T-helper 2 cell treated with Interferon-gamma antibody and Interleukin-4, amounts not matched to agents 5 μg/mL and 100 μg/mL, for 36 hours (primary cell): ENCODE measurements at places on chromosomes 12 and 14.

DNA sequence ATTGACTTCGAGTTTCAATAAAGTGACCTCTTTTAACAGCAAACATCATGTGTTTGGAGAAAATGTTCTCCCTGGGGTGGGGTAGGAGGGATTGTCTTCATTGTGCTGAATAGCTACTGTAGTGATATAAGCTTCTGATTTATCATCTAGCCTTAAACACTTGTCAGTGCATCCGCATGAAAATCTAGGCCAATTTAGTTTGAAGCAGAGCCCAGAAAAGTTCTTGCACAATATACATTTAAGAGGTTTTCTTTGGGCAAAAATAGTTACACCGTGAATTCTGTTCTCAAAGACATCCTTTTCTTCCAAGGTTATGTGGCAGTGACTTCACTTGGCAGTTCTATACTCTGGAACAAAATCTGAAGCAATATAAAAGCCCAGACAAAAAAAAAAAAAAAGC is 136.0 kb upstream of the IFNG-AS1 start:
- no peak overlapping the region for H3K27ac ChIP-seq
- no peaks in the 10 kb centered on the region for H3K4me1 ChIP-seq
- H3K4me3 ChIP-seq = no peak overlapping the region
- DNase-seq = no peak

- no peaks in the 10 kb centered on the region for H3K4me1 ChIP-seq
- no peaks in the 10 kb centered on the region for H3K36me3 ChIP-seq
- no peak for DNase-seq
- no peak overlapping the region for H3K27ac ChIP-seq
Measured at GRCh38 chr12:114123108-114123507, 157.0 kb upstream of the RBM19 start.

- H3K27me3 ChIP-seq = no peaks in the 10 kb centered on the region
- no peak overlapping the region for H3K27ac ChIP-seq
- peaks cover 9% of the 10 kb centered on the region for H3K4me1 ChIP-seq
- DNase-seq = no peak
- peaks cover 48% of the 10 kb centered on the region for H3K36me3 ChIP-seq
Measured at GRCh38 chr14:71636076-71636475, 296.2 kb upstream of the RGS6 start.

GRCh38 chr12:101027200-101027599 is 182.8 kb downstream of the SLC5A8 start:
- H3K4me3 ChIP-seq = no peak overlapping the region
- no peak overlapping the region for H3K27ac ChIP-seq
- no peaks in the 10 kb centered on the region for H3K27me3 ChIP-seq
- H3K36me3 ChIP-seq = no peaks in the 10 kb centered on the region
- no peaks in the 10 kb centered on the region for H3K4me1 ChIP-seq
- DNase-seq = no peak

- H3K27ac ChIP-seq = no peak overlapping the region
- no peak for DNase-seq
- no peaks in the 10 kb centered on the region for H3K27me3 ChIP-seq
- no peak overlapping the region for H3K4me3 ChIP-seq
Measured at GRCh38 chr12:54228471-54228870, 39.7 kb upstream of the SMUG1 start.

- no peaks in the 10 kb centered on the region for H3K27me3 ChIP-seq
- no peak overlapping the region for H3K4me3 ChIP-seq
- no peaks in the 10 kb centered on the region for H3K4me1 ChIP-seq
- no peak overlapping the region for H3K27ac ChIP-seq
- no peak for DNase-seq
- no peaks in the 10 kb centered on the region for H3K36me3 ChIP-seq
Measured at GRCh38 chr12:23525450-23526072, 423.9 kb downstream of the SOX5 start.

DNA sequence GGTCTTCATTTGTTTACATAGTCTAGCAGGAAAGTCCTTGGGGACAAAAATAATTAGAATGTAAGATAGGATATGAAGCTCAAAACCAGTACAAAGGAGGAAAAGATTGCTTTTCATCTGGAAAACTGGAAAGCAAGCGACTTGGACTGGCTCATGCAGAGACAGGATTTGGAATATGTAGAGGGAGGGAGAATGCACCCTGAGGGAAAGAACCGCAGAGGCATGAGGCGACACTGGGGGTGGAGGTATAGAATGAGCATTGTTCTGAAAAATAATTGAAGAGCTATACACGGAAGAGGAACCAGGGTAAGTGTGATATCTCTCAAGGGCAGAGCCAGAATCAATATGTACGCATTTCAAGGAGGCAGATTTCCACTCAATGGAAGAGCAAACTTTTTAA is 85.5 kb downstream of the PLEKHG3 start:
- H3K4me3 ChIP-seq = no peak overlapping the region
- H3K36me3 ChIP-seq = no peaks in the 10 kb centered on the region
- no peaks in the 10 kb centered on the region for H3K4me1 ChIP-seq
- no peaks in the 10 kb centered on the region for H3K27me3 ChIP-seq
- H3K27ac ChIP-seq = no peak overlapping the region

DNA sequence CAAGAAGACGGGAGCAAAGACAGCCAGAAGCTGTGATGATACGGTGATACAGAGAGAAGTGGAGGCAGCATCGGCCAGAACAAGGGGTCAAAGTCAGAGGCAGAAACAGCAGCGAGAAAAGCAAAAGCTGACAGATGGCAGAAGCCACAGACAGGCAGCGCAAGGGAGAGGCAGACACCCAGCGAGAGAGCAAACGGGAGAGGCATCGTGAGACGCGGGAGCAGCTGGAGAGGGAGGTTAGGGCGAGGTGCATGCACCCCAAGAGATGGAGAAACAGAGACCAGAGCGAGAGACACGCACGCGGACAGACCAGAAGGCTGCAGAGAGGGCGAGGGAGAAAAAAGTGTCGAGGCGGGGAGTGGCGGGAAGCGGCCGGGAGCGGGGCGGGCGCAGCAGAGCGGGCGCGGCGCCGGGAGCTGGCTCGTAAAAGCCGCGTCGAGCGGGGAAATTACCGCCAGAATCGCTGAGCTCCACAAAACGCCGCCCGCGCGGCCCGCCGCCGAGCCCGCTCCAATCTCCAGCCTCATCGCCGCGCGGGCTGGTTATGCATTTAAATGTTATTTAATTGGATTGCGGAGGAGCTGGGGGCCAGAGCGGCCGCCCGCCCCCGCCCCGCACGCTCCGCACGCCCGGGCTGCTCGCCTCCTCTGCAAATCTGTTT is 15.6 kb downstream of the SMUG1 start:
- no peak overlapping the region for H3K27ac ChIP-seq
- peak; percentile 30 for DNase-seq
- no peak overlapping the region for H3K4me3 ChIP-seq
- H3K27me3 ChIP-seq = no peaks in the 10 kb centered on the region

DNA sequence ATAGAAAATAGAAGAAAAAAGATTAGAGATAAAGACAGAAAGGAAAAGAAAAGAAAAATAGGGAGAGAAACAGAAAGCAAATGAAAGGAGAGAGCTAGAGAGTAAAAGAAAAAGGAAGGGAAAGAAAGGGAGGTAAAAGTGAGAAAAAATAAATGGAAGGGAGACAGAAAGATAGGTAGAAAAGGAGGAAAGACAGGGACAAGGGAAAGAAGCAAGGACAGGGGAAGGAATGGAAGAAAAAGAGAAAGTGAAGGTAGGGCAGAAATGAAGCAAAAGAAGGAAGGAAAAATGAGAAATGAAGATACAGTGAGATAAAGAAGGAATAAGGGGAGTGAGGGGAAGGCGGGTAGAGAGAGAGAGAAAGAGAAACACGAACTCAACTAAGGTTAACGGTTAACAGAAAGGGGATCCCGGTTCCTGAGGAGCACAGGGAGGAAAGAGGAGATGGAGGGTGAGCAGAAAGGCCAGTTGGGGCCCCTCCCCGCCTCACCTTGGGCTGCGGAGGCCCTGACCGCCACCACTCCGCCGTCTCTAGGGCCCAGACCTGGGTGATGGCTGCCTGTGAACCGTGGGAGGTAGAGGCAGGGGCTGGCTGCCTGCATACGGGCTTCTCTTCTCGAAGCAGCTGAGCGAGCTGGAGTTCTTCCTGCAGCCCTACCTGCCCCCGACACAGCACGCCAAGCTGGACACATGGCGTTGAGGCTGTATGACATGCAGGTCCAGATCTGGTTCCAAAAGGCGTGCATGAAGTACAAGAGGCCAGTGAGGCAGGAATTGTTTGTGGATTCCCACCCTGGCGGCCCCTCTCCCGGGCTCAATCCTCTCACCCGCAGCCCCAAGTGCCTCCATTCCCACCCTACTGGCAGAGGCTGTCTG is 59.5 kb downstream of the SMUG1 start:
- no peaks in the 10 kb centered on the region for H3K36me3 ChIP-seq
- no peak overlapping the region for H3K4me3 ChIP-seq
- H3K27ac ChIP-seq = no peak overlapping the region

DNA sequence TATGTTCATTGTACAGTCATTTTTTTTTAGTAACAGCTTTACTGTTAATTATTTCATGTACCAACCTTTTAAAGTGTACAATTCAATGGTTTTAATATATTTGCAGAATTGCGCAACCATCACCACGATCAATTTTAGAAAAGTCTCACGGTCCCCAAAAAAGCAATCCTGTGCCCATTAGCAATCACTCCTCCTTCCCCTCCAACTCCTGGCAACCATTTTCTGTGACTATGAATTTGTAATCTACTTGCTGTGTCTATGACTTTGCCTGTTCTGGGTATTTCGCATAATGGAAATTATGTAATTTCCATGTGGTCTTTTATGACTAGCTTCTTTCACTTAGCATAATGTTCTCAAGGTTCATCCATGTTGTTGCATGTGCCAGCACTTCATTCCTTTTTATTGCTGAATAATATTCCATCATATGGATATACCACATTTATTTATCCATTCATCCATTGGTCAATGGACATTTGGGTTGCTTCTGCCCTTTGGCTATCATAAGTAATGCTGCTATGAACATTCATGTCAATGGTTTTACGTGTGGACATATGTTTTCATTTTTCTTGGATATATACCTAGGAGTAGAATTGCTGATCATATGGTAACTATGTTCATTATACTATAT is 9.9 kb downstream of the KICS2 start:
- H3K36me3 ChIP-seq = peaks cover 7% of the 10 kb centered on the region
- H3K27ac ChIP-seq = no peak overlapping the region
- no peaks in the 10 kb centered on the region for H3K27me3 ChIP-seq
- no peak overlapping the region for H3K4me3 ChIP-seq

DNA sequence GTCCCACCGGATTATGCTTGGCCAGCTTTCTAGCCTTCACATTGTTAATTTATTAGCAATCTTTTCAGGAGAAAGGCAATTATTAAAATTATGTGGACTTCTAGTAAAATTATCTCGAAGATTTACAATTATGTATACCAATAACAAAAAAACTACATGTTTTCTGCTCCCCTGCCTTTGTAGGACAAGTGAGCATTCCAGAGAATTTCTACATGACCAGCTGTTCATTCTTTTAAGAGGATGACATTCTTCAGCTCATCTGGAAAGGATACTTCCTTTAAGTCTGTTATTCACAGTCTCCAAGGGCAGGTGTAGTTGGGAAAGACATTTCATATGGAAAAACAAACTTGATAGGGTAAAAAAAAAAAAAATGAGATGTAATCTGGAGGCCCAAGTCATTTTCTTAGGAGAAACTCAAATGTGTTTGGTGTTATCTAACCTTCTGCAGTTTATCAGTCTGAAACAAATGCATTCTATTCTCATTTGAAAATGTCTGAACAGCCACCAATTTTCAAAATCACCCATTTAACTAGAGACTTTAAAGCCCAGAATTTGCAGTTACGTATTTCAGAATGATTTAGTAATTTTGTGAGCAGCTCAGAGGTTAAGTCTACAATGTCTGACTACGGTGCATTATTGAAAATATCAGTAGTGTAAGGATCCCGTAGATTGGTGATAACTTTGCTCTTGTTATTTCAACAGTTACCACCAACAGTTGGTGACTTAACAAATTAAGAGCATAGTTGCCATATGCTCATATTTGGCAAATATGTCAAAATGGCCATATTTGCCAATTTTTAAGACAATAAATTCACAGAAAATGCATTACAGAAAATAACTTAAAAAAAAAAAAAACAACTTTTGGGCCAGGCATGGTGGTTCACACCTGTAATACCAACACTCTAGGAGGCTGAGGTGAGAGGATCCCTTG is 1.8 kb upstream of the PHLDA1 start:
- peaks cover 25% of the 10 kb centered on the region for H3K36me3 ChIP-seq
- H3K4me3 ChIP-seq = peak overlapping the region; percentile 98
- H3K27ac ChIP-seq = peak overlapping the region; percentile 97
- peaks cover 44% of the 10 kb centered on the region for H3K4me1 ChIP-seq
- DNase-seq = no peak

DNA sequence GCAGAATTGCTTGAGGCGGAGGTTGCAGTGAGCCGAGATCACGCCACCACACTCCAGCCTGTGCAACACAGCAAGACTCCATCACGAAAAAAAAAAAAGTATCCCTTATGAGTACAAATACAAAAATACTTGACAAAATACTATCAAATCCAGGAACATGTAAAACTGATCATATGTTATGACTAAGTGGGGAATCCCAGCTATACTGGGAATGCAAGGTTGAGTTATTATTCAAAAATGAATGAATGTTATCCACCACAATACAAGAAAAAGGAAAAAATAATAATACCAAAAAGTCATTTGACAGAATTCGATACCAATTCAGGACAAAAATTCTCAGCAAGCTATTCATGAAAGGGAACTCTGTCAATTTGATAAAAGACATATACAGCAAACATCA is 32.6 kb downstream of the MOK start:
- H3K27me3 ChIP-seq = no peaks in the 10 kb centered on the region
- H3K4me1 ChIP-seq = no peaks in the 10 kb centered on the region
- H3K4me3 ChIP-seq = no peak overlapping the region
- H3K36me3 ChIP-seq = no peaks in the 10 kb centered on the region
- no peak for DNase-seq

GRCh38 chr14:51552768-51553404 is 98.8 kb upstream of the FRMD6 start:
- H3K4me3 ChIP-seq = no peak overlapping the region
- no peak overlapping the region for H3K27ac ChIP-seq
- peaks cover 13% of the 10 kb centered on the region for H3K27me3 ChIP-seq
- no peak for DNase-seq

DNA sequence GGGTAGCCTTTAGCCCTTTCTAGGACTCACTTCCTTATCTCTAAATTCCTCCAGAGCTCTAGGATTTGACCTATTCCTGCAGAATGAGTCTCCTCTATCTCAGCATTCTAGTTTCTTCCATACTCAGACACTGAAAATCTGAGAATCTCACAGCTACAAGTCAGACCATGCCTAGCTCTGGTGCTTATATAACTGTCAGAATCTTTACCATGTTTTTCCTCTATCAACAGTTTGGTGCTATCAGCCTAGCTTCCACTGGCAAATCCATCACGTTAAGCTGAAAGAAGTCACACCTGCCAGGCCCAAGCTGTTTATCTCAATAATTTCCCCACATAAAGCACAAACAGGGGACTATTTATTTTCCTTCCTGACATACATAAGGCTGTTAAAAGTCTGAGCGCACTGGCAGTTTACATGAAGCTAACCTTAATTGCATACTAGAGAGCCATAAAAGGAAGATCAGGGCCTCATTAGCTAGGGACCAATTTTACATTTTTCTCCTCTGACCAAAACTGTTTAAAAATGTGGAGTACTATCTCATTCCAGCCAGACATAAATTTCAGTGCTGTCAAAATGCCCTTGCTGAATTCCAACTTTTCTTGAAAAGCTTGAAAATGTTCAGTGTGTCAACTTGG is 270.5 kb downstream of the C12orf75 start:
- no peaks in the 10 kb centered on the region for H3K27me3 ChIP-seq
- H3K27ac ChIP-seq = no peak overlapping the region
- H3K4me1 ChIP-seq = no peaks in the 10 kb centered on the region
